ENCODE measurements at places on chromosomes 1 and 21. TPM values are rescaled to one million over a fixed set of nuclear protein-coding genes. Genes with fewer than 3 reads are reported as not detected.

The CD164L2 gene
- not detected for total RNA-seq

The DENND2D gene
- total RNA-seq, result not detected

- DNase-seq, result no peak
Observed at GRCh38 chr1:246781212-246781611, 57.0 kb downstream of the SCCPDH start.

DNA sequence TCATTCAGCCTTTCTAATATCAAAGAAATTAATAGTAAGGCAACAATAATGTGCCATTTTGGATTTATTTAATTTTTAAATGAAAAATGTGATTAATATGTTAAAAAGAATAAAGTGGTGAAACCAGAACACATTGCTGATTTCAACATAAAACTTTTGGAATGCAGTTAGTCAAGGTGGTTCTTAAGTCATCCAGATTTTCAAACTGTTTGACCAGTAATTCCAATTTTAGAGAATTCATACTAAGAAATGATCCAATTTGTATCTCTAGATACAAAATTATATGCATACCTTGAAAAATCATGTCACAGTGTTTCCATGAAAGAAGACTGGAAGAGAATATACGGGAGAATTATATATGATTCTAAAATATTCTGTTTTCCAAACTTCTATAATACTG lies 54.2 kb upstream of the MCOLN3 start:
- DNase-seq, result no peak

DNA sequence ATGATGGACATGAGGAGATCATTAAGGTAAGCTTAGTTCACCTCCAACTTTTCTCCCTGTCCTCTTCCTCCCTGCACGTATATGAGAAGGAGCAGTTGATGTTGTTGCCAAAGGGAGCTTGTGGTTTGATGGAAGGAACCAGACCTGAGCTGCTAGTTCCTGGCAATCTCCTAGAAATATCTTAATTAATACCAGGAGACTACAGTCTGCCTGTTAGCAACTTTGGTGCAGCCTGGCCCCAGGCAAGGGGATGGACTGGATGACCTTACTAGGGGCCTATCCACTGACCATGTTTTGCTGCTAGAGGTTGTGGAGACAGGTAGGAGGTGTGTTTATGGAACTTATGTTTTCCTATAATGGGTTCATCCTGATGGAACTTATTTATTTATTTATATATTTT lies 22.6 kb downstream of the TUFT1 start:
- DNase-seq, result no peak

GRCh38 chr1:151934048-151934493 lies 24.8 kb upstream of the THEM4 start:
- DNase-seq, result peak; percentile 62
